ENCODE measurements at places on chromosomes 1 and 21.

GRCh38 chr1:219465212-219466093, 147.5 kb downstream of the ZC3H11B start:
- no peak for DNase-seq

- DNase-seq: no peak
Observed at GRCh38 chr1:54777011-54777410, 12.7 kb upstream of the PARS2 start.

GRCh38 chr1:2170211-2170610, 24.4 kb downstream of the FAAP20 start:
- no peak for DNase-seq

GRCh38 chr1:246063013-246063616, 444.0 kb downstream of the SMYD3 start:
- DNase-seq: no peak

All from hippocampal formation (tissue), 2 donors.